ENCODE measurements at places on chromosomes 1 and 21.

GRCh38 chr1:65056234-65056633, 89.9 kb upstream of the JAK1 start:
- no peak for DNase-seq

DNA sequence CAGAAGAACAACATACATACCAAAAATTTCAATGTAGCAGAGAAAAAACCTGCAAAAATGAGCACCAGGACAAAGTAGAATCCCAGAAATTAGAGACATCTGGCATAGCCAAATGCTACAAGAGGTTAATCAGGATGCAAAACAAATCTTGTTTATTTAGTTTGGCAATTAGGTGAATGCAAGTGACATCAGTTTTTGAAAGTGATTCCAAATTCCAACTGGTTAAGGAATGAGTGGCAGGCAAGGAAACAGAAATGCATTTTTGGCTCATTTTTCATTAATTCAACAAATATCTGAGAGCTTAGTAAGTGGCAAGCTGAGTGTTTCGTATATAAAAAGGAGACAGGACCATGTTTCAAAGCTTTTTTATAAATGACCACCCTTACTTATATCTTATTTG, 21.3 kb downstream of the SCAF4 start:
- no peak for DNase-seq

- DNase-seq, result no peak
Observed at GRCh38 chr21:44019568-44019958, 7.5 kb downstream of the TRAPPC10 start.

DNA sequence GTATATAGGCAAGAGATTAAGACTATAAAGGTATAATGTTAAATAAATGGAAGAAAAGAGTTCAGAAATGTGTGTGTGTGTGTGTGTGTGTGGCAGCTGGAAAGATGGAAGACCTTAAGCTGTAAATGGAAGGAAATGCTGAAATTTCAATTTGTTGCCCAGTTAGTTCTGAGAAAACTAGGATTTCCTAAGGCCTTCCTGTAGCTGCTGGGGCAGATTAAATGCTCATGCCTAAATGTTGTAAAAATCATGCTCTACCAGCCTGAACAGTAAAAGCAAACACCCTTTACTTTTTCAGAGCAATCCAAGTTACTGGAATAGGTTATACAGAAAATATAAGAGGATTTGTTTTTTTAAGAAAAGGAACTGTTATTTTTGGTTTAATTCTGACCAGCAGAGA, 8.3 kb downstream of the ADCY10 start:
- no peak for DNase-seq

DNA sequence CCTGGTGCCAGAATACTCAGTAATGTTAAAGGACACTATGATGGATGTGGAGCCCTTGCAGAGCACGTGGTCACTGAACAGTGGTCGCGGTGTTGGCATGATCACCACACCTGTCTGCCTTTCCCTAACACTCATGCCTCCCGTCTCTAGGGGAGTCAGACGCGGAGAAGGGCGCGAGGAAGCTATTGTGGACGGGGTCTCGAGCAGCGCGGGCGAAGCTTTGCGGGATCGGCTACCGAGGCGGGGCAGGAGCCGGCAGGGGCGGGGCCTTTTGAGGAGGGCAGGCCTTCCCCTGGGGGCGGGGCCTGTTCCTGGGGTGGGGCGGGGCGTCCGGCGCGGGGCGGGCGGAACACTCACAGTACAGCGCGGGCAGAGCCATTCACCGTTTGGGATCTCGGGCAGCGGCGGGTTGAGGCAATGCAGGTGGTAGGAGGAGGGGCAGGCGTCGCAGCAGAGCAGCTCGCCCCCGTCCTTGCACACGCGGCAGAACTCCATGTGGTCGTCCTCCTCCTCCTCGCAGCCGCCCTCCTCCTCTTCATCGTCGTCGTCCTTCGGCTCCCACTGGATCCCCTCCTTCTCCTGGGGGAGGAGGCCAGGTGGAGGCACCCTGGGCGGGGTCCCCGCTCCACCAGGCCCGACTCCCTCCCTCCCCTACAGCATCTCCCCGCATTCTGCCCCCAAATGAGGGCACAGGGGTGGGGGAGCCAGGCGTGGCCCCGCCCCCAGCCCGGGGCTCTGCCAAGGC, 31.5 kb downstream of the CHD5 start:
- DNase-seq, result peak; percentile 69

Measured in NCI-H1048 (cell line).